Liver (tissue), 10 donors: ENCODE measurements at places on chromosomes 16 and 17.

DNA sequence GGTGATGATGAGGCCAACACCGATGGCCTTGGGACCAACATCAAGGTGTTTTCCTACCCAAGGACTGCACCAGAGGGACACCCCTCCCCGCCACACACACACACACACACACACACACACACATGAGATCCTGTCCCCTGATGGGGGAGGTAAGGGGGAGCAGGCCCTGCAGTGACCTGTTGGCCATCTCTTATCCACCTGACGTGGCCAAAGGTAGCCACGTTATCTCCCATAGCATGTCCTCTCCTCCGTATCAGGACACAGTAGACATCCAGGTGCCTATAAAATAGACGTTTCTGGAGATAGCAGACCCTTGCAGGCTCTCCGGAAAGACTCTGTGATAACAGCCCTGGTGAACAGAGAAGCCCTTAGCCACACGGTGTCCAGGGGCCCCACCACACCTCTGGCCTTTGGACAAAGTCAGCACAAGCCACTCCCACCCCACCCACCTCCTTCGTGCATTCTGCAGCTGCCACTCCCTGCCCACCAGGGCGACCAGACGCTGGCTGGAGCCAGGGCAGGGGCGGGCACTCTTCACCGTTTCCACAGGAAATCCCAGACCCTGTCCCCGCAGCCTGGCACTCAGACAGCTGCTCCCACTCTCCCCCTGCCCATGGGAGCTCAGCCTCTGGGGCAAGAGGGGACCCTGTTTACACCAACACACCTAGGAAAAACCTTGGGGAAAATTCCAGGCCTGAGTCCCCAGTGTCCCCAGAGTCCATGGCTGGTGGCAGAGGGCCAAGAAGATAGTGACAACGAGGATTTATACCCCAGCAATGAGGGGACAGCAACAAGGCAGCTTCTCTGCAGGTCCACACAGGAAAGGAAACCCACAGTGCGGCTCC, 15.4 kb upstream of the ENPP7 start:
- DNase-seq, result no peak

DNA sequence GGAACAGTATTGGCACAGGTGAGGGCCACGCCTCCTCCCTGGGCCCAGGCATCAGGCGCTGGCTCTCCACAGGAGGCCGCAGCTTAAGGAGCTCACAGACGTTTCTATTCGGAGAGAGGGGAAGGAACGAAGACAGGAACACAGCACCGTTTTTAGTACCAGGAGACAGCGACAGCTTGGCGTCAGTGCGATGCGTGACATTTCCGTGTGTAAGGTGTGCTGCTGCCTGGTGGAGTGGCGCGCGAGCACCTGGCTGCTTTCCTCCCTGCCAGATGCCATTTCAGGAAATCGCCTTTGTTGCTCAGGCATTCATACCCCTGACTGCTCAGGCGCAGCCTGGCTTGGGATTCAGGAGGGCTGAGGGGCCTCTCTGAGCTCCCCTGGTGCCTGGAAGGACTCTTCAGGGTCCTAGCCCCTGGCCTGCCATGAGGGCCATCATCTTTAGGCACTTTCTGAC, 367.5 kb downstream of the CPPED1 start:
- DNase-seq, result no peak

GRCh38 chr16:22370038-22370820, 4.2 kb downstream of the CDR2 start:
- no peak for DNase-seq

DNA sequence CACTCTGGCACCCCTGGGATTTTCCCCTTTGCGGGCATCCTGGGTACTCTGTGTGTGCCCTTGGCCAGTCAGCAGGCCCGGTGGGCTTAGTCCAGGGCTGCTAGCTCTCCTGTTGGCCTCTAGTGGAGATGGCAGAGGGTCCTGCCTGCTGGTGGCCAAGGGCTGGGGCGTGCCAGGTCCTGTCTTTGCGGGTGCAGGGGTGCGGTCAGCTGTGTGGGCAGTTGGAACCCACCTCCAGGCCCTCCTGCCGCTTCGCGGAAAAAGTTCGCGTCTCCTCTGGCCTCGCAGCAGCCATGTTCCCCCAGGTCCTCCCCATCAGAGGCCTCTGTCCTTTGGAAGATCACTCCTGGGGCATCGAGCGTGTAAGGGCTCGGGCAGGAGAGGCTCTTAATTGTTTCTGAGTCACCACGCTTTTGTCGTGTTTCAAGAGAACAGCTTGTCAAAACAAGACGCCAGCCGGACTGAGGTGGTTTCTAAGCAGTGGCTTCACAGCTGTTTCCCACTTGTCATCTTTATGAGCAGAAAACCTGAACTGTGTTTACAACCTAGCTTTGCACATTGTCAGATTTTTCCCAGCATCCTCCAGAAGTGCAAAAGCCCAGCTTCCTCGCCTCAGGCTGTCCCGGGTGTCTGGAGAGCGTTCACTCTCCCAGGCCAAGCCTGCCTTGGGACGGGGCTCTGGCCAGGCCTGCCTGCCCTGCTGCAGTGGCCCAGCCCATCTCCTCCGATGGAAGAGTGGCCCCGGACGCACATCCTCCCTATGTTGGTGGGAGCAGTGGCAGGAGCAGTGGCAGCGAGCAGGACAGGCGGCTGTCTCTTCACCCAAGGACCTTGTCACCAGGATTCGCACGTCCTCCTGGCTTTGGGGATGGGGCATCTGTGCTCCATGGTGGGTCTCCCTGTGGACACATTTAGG, 5.0 kb upstream of the DNASE1L2 start:
- DNase-seq, result no peak

DNA sequence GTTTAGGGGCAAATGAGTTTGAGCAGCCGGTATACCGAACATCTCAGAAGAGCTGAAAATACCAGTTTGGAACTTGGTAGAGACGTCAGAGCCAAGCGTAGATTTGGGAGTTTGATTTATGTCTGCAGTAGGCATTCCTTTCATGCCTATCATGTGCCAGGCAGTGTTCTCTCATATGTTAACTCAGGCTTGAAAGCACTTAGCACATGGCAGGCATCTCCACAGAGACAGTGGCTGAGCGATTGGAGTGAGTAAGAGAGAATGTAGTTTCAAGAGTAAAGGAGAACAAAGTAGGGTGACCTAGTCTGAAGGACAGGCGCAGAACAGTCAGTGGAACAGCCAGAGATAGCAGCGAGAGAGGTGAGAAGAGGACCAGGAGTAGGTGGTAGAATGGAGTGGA, 207.0 kb downstream of the FTO start:
- DNase-seq, result no peak

- no peak for DNase-seq
Measured at GRCh38 chr16:79286646-79287423, 313.7 kb downstream of the MAF start.

GRCh38 chr17:76354747-76355310, 1.1 kb upstream of the PRPSAP1 start:
- DNase-seq, result peak; percentile 51

DNA sequence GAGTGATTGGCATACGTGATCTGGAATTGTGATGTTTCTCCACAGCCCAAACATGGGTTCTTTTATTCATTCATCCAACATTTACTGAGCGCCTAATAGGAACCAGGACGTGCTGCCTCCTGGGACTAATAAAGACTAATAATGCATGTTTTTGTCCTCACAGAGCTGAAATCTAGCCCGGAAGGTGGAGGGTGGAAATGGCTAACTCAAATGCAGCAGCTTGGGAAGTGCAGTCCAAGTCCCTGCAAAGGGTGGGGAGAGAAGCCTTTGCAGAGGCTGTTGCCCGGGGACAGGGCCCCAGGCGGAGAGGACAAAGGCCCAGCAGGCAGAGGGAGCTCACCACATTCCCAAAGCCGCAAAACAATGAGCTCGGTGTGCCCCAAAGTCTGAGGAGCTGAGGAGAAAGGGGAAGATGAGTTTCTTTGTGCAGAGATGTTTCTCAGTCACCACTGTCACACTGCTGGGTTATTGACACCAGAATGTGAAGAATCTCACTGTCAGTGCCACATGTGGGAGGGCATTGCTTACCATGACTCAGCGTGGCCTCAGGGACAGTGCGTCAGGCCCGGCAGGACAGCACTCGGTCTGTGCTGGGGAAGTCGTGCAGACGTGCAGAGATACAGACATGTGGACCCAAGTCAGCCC, 118.2 kb upstream of the CHMP6 start:
- no peak for DNase-seq

- no peak for DNase-seq
Measured at GRCh38 chr17:28467456-28468025, 5.9 kb upstream of the SLC13A2 start.

GRCh38 chr17:65270499-65271253, 133.5 kb downstream of the RGS9 start:
- no peak for DNase-seq

- no peak for DNase-seq
Measured at GRCh38 chr17:64102627-64103390, 27.1 kb downstream of the ERN1 start.

DNA sequence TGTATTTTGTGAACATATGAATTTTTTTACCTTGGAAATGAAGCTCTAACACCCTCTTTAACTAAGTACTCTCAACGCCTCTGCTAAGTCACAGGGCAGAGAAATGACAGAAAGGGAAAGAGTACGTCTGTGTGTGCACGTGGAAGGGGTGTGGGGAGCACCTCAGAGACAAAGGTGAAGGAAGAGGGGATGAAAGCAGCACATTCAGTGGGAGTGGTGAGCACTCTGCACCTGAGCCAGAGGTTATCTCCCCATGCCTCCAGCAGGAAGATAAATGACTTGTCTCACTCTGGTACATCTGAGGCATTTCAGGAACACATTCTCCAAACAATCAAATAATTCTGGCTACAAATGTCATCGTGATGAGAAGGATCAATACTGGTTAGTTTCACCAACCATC, 15.0 kb downstream of the GNA13 start:
- DNase-seq, result no peak

GRCh38 chr17:77831474-77832179, 126.9 kb upstream of the TNRC6C start:
- no peak for DNase-seq

DNA sequence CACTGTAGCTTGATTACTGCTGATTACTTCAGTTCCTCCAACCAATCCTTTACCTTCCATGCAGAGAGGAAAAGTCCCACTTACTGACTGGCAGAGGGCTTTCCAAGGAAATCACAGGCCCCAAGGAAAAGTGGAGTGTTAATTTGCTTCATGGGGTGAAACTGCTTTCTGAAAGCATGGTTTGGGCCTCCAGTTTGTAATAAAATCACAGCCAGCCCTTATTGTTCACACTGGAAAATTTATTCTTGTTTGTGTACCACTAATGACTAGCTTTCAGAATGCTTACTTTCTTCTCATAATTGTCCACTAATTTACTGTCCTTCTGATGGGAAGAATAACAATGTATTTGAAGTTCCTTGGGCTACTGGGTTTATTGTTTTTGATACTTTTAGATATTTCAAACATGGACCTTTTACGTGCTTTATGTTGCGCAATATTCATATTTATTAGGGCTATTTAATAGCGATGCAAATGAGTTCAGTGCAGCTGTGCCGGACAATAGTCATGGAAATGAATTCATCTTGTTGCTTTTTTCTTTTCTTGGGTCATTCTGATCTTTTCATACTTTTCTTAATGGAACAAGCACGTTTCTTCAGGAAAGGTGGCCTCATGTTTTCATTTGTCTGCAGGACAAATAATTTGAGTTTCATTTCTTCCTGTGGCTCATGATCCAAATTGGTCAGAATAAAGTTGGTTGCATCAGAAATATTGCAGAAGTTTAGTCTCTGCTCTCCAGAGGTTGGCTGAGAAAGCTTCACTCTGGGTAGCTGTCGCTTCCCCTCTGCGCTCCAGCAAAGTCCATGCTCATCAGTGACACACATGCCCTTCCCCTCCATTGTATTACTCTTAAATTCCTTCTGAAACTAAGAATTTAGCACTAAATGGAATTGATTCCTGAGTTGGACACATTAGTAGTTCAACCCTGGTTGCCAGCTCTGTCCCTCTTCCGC, 128.7 kb downstream of the PRKCA start:
- DNase-seq, result no peak

DNA sequence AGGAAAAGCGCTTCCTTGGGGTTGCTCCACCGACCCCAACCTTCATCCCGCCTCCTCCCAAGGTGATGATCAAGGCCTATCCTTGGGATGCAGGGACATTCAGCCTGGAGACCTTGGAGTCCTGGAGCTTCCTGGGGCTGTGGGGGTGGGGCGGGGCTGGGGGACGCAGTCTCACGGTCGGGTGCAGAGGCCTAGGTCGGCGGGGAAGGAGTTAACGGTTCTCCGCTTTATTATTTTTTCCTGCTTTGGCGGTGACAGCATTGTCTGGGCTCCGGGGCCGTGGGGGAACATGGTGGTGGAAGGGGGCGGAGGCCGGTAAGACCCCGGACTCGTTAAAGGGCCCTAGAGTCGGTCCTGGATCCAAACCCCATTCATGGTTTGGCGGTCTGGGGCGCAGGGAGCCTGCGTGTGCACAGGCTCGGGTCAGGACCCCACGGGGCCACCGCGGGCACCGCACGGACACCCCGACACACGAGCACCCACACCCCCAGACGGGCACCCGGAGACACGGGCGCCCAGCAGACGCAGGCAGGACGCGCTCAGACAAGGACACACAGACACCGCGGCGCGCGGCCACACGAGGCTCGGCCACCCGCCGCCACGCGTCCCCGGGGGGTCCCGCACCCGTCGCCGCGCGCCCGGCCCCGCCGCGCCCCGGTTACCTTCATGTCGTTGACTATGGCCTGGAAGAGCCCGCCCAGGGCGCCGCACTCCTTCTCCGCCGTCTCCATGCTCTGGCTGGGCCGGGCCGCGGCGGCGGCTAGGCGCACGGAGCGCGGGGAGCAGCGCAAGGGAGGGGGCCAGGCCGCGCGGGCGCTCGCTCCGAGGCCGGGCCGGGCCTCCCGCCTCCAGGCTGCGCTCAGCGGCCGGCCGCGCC, 554 bp downstream of the MTSS2 start:
- DNase-seq, result no peak

DNA sequence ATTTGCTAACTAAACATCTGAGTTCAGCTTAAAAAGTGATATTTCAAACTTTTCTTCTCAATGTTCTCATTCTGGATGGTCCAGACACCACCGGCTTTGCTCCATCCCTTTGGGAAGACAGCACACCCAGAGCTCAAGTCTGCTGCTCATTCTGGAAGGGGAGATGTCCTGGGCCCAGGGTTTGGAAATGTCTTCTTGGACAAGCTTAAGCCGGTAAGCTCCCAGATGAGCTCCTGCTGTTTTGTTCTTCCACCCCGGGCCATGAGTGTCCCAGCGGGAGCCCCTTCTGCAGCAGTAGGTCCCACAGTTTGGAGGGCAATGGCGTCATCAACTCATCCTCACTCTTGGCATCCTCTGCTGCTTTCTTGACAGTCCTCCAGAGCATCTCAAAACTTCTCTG, 105.2 kb downstream of the TMEM100 start:
- DNase-seq, result no peak

GRCh38 chr16:56513972-56514371, 5.9 kb downstream of the BBS2 start:
- DNase-seq, result no peak

GRCh38 chr16:13780406-13781168, 139.4 kb upstream of the ERCC4 start:
- no peak for DNase-seq
